ENCODE measurements at places on chromosomes 2 and 18. TPM values are rescaled to one million over a fixed set of nuclear protein-coding genes. Genes with fewer than 3 reads are reported as not detected.

DNA sequence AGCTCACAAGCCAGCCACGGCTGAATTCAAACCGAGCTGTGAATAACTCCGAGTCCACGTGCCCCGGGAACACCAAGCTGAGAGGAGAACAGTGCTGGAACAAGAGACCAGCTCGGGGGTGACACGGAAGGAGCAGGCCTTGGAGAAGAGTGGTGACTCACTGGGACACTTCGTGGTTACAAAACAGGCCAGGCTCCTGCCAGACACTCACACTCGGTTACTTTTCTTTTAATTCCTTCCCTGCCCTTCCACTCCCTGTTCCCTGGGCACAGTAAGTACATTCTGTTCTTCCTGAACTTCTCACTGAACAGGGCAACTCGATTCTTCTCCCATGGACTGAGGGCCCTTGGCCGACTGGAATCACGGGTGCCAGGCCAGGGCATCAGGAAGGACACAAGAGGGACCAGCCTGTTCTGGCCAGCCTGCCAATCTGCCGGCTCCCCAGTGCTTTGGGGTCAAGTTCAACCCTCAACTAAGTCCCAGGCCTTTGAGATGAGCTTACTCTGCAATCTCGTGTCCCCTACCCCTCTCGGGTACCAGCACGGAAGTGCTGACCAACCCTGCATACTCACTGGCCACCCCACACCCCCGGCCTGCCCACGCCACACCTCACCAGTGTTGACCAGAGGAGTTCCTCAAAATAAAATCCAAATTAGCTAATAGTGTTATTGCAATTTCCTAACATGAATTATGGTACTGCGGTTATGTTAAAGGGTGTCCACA, 87.5 kb downstream of the TFCP2L1 start:
- peak; percentile 35 for DNase-seq

GRCh38 chr2:25354116-25354515, 12.4 kb upstream of the DNMT3A start:
- DNase-seq, result no peak

GRCh38 chr2:233409286-233409991, 55.1 kb downstream of the DGKD start:
- no peak for DNase-seq

GRCh38 chr2:68764041-68764805, 29.6 kb downstream of the ARHGAP25 start:
- DNase-seq, result no peak

GRCh38 chr2:184743096-184743495, 144.8 kb downstream of the ZNF804A start:
- no peak for DNase-seq

GRCh38 chr18:505483-506122, 5.1 kb upstream of the COLEC12 start:
- no peak for DNase-seq

- DNase-seq, result no peak
Measured at GRCh38 chr18:4318311-4318710, 136.8 kb downstream of the DLGAP1 start.

DNA sequence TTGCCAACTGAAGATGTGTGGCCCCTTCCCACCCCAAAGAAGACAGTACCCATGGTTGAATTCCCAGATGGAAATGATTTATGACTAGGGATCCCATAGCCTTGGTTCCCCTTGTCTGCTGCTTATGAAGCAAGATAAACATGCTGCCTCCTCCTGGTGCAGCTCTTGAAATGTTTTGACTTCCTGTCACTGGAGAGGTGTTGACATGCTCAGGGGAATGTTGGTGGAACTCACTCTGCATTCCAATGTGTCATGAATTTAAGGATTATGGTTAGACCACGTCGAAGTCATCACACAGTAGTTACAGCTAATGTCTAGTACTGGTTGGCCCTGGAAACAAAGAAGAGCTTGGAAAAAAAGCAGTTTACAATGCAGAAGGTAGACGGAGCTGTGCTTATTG, 69.0 kb upstream of the FAM110C start:
- no peak for DNase-seq

DNA sequence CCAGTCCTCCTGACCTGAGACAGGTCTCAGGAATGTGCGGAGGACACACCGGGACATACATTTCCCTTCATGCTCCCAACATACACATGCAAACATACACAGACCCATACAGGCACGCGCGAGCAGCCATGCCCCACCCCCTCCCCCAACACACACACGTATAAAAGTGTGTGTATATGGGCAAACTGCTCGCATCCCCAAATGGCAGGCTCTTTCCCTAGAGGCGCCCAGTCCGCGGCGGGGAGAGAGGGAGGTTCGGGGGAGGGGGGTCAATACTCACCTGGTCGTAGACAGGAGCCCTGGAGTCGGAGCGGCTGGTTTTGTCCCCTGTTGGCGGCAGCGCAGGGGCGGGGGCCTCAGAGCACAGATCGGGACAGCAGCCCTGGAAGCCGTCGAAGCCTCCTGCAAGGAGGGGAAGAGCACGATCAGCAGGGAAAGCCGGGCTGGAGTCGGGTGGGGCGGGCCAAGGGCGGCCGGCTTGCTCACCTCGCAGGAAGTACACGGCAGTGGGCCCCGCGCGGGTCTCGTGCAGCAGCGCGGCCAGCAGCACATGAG, 682 bp downstream of the DUSP2 start:
- no peak for DNase-seq

GRCh38 chr2:79702905-79703304, 190.1 kb downstream of the CTNNA2 start:
- no peak for DNase-seq

GRCh38 chr2:234565201-234565600, 68.3 kb upstream of the ARL4C start:
- no peak for DNase-seq

DNA sequence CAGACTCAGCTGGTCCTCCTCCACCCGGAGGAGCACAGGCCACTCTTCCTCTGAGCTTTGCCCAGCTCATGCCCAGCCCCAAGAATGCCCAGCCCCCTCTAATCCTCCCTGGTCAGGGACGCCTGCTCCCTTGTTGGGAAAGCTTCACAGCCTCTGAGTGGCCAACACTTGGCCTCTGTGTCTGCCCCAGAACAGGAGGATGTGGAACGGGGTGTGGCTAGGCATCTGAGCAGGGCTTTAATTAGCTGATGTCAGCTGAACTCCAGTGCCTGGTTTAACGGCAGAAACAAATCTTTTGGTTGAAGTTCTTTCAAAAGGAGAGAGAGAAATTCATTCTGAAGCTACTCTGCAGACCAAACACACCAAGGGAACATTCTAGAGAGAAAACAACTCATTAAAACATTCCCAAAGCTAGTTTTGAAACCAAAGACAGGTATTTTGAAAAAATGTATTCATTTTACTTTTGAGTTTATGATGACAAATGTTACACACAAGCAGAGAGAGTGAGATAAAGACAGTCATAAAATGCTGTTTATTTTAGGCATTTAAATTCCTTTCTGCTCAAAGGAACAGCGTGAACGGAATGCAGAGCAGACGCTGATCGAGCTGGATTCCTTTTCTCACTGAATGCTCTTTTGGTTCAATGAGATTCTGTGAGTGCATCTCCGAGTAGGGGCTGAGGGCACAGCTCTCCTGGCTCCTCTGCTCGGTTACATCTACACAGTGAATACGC, 63.8 kb downstream of the RTP5 start:
- no peak for DNase-seq

- DNase-seq, result no peak
Measured at GRCh38 chr2:192960945-192961344, 766.2 kb upstream of the TMEFF2 start.

DNA sequence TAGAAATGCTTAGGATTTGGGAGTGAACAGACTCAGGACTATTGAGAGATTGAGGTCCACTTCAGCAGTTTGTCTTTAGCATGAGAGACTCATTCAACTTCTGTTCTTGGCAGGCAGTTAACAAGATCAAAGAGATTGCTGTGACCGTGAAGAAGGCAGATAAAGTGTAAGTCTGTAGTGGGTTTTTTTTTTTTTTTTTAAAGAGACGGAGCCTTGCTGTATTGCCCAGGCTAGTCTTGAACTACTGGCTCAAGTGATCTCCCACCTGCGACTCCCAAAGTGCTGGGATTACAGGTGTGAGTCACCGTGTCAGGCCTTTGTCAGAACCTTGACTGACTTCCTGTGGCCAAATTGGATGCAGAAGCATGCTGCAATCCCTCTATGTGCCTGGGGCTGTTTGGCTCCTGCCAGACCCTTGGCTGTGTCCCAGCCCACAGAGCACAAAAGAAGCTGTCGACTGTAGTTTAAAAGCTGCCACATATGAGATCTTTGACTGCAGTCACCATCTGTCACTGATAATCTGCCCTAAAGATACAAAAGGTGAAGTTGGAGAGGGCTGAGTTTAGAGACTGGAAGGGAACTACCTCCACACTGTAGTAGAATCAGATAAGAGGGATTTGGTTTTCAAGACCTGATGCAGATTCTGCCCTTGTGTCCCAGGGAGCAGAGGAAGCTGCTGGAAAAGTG, 9.9 kb downstream of the CCT7 start:
- DNase-seq, result no peak

GRCh38 chr2:173760553-173760952, 204.6 kb downstream of the SP3 start:
- no peak for DNase-seq

DNA sequence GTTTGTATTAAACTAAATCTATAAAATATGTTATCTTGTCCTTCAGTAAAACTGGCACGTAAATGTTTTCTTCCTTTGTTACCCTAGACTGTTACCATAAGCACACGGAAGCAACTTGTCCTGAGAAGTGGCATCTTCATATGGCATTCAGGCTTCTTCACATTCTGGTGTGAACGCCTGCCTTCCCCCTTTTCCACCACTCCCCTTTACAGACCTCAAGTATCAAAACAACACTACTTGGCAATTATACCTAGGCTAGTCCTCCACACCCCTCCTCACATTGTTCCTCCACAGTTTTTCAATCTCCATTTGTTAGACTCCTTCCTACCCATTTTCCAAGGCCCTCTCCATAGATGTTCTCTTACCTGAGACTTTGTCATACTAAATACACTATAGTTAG, 2.9 kb downstream of the MEX3C start:
- DNase-seq, result no peak

DNA sequence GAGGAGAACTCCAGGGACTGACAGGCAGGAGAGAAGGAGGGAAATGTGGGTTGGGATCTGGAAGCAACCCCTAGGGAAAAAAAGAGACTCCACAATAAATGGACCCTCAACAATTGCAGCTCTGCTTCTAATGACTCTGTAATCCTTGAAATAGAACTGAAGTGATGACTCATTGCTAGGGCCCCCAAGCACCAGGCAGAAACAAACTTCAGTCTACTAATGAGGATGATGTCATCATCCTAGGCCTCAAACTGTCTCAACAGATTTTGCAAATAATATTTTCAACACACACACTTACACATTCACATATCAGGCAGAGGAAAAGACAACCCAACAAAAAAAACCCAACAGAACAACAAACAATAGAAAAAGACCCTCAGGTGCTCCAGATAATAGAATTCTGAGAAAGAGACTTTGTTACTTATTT, 143.3 kb downstream of the HDAC4 start:
- DNase-seq, result no peak

GRCh38 chr2:208545403-208546042, 138.9 kb downstream of the PTH2R start:
- no peak for DNase-seq

DNA sequence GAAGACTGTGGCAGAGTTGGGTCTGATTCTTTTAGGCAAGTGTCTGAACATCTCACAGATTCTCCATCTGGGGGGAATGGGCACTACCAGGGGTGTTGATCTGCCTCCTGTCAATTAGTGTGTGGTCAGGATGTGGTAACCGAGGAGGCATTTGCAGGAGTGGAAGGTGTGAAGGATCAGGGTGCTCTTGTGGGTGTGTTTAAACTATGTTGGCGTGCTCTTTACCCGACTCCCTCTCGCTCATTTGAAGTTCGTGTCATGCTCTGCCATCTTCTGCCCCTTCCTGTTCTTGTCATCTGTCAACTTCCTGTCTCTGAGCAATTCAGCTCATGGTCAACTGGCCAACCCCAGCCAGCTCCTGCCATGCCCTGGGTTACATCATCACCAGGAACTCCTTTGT, 107.9 kb downstream of the RTN4 start:
- DNase-seq, result no peak

- DNase-seq, result no peak
Measured at GRCh38 chr18:50508228-50508627, 51.7 kb upstream of the MAPK4 start.

GRCh38 chr2:60882971-60883753, 1.8 kb downstream of the REL start:
- DNase-seq, result no peak

DNA sequence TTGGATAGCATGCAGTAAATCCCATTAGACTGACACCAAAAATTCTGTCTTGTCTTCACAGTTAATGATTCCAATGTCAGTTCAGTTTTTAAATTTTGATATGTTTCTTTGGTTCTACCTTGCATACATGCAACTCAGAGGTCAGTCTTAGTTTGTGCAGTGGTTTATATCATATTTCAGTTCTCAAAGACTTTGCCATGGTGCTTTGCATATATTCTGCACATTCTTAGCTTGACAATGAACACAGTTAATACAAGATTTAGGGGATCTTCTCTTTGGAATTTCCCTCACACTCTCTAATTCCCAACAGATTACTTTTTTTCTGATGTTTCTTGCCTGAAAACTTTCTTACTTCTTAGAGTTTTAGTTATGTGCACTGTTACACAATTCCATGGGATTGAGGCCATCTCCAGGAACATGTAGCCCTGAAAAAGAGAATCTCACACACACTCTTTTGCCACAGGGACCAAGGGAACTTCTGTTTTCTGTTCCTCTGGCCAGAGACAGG, 17.3 kb downstream of the NOL4 start:
- no peak for DNase-seq

DNA sequence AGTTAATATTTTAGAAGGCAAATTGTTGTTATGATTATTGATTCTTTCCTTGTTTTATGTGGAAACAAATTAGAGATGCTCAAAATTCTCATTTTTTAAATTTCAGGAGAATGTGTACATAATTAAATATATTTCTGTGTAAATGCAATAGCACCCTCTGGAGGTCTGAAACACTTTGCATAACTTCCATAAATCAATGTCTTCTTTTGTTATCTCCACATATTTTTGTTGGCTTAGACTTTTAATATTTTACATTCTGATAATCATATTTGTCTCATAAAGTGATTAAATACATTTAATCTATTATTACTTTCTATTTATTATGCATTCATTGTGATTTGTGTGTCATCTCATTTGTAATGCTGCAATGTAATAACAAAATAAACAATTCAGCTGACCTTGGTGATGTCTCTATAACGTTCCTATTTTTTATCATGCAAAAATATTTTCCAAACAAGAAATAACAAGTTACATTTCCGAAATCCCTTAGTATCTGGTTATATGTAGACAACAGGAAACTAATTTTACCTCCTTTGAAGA, 201.8 kb upstream of the GALNT5 start:
- no peak for DNase-seq

The SMYD1 gene
- not detected for total RNA-seq

The UGT1A3 gene
- not detected for total RNA-seq

The UBR3 gene
- total RNA-seq, result 59.2 TPM

The OSR1 gene
- 39.9 TPM for total RNA-seq

The MYO5B gene
- total RNA-seq, result 19.8 TPM

The ABHD1 gene
- 0.50 TPM for total RNA-seq

The SLC30A3 gene
- total RNA-seq, result not detected

The PSMD1 gene
- 73.1 TPM for total RNA-seq

Data from omental fat pad (tissue), 4 donors.